NCI-H1417 (cell line): ENCODE measurements at places on chromosomes 1 and 21.
A peak's percentile ranks its signal among the peaks of the same experiment; 100 is the strongest.

- DNase-seq: peak; percentile 55
Measured at GRCh38 chr1:187244623-187245022, 415.9 kb downstream of the PLA2G4A start.

- DNase-seq: peak; percentile 78
Measured at GRCh38 chr1:27395441-27396195, 3.2 kb downstream of the GPR3 start.

DNA sequence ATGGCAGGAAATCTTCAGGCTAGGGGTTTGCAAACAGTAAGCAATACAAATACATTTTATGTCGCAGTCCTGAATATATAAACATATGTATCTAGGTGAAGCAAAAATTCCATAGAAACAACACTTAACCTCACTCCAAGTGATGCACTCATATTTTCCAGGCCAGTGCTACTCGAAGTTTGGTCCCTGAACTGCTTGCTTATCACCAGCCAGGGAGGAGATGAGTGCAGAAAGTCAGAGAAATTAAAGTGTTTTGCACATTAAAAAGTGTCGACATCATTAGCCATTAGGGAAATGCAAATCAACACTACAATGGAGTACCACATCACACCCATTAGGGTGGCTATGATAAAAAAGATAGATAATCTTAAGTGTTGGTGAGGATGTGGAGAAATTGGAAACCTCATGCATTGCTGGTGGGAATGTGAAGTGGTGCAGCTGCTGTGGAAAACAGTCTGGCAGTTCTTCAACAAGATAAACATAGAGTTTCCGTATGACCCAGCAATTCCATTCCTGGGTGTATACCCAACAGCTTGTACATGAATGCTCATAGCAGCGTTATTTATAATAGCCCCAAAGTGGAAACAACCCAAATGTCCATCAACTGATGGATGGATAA, 70.5 kb upstream of the CSF1 start:
- DNase-seq: no peak

GRCh38 chr1:95876276-95876675, 642.3 kb downstream of the RWDD3 start:
- peak; percentile 11 for DNase-seq

- DNase-seq: no peak
Measured at GRCh38 chr1:36514501-36514900, 31.8 kb upstream of the CSF3R start.

DNA sequence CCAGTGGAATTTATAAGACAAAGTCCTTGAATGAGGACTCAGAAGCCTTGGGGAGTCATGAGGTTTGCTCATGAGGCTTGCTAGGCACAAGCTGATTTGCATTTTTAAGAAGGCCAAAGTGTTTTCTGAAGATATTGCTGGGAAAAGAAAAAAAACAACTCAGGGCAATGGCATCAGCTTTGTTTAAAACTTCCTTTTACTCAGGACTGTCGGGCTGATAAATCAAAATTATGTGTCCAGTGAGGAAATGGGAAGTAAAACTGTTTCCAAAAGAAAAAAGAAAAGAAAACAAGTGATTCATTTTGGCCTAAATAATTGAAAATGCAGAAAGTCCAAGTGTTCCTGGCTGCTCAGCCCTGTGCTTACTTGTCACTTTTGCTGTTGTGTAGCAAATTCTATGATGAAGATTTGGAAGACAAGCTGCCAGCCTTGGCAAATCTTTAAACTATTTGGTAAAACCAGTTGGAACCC, 282.4 kb downstream of the HLX start:
- DNase-seq: no peak

GRCh38 chr1:111658622-111659021, 39.0 kb downstream of the RAP1A start:
- DNase-seq: no peak

DNA sequence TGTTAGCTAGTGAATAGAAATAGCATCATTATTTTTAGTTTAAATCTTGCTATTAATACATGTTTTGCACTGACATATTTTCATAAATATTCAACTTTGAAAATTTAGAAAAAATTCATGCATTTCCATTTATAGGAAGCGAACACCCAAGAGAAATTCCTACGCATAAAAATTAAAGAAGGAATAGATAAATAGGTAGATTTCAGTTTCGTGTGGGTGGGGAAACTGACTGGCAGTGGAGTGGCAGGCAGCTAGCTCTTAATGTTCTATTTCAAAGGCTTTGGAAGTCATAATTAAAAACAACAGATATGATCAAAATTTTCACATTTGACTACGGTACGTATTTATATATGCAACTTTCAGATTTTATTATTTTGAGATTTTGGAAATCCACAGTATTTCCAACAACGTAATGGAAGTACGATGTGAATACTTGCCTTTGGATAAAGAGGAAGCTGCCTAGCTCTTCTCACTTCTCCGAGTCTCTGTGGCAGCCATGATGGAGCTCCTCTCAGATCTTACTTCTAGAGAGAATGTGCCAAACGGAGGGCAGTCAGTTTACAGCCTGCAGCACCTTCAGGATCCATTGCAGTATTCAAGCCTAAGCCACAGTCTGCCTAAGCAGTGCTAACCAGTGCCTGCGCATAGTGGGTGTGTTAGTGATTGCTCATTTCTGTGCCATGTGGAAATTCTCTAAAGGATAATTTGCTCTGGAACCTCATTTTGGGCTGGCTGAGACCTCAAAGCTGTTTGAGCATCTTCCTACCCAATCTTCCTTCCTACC, 62.9 kb upstream of the RGS4 start:
- no peak for DNase-seq

DNA sequence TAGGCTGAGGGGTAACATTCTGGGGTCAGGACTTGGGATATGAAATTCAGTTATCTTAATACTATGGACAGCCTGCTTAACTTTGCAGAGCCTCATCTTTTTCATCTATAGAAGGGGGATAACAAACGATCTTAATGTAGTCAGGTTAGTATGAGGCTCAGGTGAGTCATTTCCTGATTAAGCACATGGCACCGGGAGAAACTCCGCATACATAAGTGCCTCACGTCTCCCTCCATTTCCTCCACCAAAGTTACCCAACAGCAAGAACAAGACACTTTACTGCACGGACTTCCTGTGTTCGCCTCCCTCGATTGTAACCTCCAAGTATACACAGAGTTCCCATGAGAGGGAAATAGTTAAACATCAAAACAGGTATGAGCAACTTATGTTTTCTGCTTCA, 112.7 kb upstream of the COA6 start:
- no peak for DNase-seq

DNA sequence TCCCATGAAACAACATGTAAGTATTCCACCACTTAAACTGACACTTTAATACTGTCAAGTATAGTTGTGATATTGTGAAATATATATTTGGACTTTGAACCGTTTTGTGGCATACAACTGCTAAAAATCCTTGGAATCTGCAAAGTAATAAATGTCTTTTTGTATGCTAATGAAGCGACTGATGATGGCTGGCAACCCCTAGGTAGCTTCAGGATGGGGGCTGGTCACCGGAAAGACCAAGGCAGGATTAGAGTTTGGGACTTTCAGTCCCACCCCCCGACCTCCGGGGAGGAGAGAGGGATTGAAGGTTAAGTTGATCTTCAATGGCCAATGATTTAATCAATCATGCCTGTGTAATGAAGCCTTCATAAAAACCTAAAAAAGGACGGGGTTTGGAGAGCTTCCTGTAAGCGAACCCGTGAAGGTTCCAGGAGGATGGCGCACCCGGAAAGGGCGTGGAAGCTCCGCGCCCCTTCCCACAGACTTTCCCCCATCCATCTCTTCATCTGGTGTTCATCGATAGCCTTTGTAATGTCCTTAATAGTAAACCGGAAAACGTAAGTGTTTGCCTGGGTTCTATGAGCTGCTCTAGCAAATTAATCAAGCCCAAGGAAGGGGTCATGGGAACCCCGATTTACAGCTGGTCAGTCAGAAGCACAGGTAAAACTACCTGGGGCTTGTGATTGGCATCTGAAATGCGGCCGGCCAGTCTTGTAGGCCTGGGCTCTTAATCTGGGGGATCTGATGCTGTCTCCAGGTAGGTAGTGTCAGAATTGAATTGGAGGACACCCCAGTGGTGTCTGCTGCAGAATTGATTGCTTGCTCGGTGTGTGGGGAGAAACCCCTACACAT, 1.8 kb upstream of the ZNF281 start:
- no peak for DNase-seq

DNA sequence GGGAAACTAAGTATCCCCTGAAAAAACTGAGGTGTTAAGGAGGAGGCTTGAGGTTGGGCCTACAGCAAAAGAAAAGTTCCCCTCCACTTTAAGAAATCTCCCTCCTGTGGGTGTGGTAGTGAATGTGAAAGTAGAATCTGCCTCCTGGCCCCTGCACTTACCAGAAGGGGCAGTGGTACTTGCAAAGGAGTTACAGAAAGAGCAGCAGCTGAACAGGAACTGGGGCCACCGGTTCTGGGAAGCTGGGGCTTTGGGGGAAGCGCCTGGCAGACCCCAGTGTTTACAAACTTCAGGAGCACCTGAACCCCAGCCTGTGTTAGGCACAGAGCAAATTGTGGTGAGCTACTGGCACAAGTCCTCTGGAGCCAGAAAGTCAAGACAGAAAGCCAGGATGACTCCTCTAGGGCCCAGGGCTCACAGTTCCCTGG, 250.2 kb upstream of the FGGY start:
- no peak for DNase-seq

DNA sequence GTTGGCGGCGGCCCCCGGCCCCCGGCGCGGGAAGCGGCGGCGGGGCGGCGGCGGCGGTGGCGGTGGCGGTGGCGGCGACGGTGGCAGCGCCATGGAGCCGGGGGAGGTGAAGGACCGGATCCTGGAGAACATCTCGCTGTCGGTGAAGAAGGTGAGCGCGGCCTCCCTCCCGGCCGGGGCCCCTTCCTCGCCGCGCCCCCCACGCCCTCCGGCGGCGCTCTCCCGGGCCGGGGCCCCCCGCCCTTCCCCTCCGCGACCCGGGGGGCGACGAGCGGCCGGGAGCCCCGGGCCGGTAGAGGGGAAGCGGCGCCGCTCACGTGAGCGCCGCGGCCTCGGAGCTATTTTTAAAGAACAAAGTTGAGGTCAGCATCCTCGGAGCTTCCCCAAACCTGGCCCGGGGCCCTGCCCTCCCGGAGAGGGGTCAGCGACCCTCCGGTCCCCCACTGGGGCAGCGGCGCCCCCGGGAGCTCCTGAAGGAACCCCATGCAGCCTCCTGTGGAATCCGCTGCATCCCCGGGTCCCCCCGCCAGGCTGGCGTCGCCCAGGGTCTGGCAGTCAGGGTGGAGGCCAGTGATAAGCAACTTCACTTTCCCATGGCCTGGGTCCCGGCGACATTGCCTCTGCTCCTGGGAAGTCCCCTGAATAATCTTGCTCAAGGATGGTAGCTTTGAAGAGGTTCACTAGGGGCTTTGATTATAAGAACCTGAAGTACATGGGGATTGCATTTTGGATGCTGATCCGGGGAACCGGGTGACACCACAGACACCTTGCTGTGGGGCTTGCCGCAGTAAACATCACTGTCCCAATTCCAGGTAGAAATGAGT, 560 bp downstream of the PLEKHM2 start:
- DNase-seq: peak; percentile 52

- DNase-seq: peak; percentile 73
Measured at GRCh38 chr1:153565529-153566374, at the start of gene S100A2. Gene S100A2 (minus strand): TSS chr1:153565844. CDS start chr1:153563877, 1,967 bp downstream.

GRCh38 chr1:177928194-177928593, 41.7 kb downstream of the SEC16B start:
- no peak for DNase-seq

DNA sequence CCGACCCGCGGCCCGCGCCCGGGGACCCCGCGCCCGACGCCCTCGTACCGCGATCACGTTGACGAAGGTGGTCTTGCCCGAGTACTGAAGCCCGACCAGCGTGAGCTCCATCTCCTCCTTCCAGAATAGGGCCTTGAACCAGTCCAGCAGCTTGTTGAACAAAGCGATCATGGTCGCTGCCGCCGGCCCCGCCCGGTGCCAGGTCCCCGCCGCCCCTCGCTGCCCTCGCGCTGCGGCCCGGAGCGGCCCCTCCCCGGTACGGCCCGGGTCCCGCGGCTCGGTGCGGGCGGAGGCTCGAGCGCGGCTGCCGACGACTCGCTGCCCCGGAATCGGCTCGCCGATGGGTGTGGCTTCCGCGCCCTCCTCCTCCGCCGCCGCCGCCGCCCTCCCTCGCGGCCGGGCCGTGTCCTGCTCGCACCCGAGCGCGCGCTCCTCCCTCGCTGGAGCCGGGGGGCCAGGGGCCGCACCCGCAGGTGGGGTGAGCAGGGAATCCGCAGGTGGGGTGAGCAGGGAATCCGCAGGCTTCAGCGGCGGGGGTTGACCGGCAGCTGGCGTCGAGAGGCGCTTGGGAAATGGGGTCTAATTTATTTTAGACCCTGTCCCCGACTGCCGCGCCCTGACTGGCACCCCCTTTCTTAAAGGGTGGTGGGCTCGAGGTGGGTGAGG, at the start of gene ARL8A:
Gene ARL8A (minus strand): TSS at position 336 of the 666 bp plus-strand sequence. CDS start 165 bp downstream, at position 171.
- DNase-seq: peak; percentile 72

GRCh38 chr1:20633190-20634064, at the start of gene PINK1:
Gene PINK1 (plus strand): TSS chr1:20633458. CDS start chr1:20633549, 91 bp downstream.
- DNase-seq: peak; percentile 88

- DNase-seq: no peak
Measured at GRCh38 chr1:155123801-155124200, 3.9 kb upstream of the EFNA1 start.

DNA sequence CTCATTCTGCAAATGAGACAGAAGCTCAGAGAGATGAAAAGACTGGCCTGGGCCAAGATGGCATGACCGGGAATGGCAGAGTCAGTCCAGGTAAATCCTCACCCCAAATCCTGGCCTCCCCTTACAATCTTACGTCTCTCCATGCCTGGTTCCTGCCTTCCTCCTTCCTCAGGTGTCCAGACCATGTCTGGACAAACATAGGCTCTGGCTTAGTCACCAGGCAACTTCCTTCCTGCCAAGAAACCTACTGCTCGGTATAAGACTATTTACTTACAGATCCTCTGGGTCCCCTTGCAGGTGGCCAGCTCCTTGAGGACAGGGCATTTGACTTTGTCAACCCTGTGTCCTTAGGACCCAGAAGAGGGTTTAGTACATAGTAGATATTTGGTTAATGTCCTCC, 69.4 kb upstream of the ROR1 start:
- DNase-seq: no peak

- no peak for DNase-seq
Measured at GRCh38 chr1:151968791-151969399, 24.8 kb downstream of the S100A10 start.

DNA sequence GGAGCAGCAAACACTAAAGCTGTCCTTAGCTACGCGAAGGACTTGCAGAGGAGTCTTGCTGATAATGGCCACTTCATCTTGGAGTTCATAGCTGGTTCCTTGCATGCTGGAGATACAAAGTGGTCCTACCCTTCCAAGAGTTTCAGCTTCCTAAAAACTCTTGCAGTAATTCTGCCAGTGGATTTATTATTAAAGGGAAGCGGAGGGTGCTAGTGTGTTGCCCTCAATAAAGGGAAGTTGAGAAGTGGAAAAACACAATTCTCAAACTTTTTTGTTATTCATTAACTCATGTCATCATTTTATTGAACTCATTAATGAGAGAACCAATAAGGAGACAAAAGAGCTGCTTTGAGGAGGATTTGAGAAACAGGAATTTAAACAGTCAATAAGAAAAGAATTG, 6.5 kb upstream of the HAPLN2 start:
- no peak for DNase-seq
